ENCODE measurements at places on chromosomes 4 and X.

DNA sequence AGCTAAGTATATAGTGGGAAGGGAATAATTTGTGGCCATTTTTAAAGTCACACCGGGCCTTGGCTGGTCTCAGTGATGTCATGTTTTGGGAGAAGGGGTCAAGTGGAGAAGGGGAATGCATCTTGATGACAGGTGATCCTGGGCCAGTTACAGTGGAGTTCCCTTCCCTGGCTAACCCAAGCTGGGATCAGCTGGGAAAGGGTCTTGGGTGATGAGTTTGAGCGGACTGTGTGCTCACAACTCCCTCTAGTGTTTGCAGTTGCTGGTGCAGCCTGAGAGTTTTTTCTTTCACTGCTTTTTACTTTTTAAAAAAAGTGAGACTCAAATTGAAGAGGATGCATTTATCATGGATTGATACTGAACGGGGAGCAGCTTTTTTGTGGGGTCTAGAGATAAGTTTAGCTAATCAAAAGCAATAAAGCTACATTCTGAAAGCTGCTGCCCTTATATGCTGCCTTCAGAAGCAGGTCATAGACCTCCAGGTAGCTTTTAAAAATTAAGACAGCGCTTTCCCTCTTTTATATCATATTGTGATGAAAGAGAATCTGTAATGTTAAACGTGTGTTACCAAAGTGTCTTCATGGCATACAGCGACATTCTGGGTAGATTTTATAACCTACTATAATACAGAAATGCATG, 164.7 kb downstream of the DCLK2 start:
- peak; percentile 43 for DNase-seq

DNA sequence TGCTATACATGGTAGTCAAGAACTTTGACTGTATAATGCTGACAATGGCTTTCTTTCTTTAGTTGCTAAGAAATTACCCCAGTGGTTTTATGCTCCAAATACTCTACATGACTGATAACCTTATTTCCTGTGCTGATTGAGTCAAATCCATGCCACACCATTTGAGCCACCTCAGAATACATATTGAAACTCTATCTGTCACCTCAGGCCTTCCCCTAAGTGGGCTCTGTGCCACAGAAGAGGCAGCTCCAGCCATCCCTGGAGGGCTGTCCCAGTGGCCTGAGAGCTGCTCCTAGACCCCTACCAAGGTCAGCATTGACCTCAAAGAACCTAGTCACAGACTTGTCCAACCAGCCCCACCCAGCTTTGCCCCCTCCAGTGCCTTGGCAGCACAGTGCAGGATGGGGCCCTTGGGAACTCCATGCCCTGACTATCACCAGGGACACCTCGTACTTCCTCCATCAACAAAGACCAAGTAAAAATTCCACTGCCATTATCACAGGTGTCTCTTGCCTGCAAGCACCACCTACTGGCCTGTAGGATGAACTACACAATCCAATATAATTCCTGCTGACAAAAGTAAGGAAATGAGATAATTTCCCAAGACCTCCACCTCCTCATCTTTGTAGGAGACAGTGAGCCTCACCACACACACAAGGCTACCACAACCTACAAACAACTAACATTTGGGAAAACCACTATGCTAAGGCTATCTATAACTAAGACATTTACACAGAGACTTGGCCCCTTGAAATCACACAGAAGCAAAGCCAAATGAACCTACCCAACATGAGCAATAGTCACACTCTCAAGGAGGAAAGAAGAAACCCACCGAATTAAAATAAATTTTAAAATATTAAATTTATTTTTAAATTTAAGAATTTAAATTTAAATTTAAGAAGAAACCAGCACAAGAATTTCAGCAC, 239.9 kb downstream of the NKX6-1 start:
- peak; percentile 35 for DNase-seq

DNA sequence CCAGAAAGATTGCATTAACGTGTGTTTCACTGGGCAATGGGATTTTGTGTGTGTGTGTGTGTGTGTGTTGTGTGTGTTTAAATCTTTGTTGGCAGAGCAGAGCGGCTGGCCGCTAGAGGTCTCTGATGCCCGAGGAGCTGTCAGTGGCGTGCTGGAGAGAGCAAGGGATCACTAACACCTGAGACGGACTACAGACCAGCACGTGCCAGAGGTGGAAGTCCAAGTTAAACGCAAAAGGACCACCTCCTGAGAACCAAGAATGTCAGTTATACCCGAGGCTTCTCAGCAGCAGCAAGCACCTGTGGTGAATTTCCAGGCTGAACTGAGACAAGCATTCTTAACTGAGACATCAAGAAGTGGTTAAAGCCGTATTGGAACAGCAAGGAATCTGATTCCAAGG, 9.0 kb upstream of the SLC25A14 start:
- DNase-seq: peak; percentile 39

DNA sequence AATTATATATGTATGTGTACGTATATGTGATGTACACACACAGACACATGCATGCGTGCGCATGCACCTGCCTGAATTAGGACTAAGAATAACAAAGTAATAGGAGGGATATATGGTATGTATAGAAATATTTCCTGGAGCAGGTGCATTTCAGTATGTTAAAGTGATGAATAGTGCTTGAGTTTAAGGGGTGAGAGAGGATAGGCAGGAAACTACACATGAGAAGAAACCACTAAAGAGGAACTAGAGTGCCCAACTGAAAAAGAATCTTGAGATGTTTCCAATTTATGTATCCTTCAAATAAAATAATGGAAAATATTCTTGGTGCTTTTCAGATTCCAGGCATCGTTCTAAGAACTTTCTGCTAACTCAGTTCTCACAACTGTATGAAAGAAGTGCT, 52.6 kb upstream of the UNC5C start:
- no peak for DNase-seq

GRCh38 chr4:121877041-121877773, 6.9 kb upstream of the BBS7 start:
- no peak for DNase-seq

DNA sequence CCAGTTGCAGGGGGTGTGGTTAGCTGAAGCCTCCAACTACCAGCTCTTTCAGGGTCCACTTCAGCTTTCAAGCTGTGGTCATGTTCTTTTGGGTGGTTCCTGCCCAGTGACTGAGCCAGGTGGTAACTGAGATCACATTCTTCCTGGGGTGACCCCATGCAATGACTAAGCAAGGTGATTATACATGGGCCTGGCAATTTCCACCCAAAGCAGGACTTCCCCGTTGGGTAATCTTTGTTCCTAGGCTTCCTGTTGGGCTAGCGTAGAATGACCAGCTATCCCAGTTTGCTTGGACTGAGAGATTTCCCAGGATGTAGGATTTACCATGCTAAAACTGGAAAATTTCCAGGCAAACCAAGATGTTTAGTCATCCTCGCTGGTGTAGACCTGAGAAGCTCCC, 18.4 kb upstream of the MAGEB17 start:
- DNase-seq: no peak

GRCh38 chr4:88919056-88919455, 137.9 kb downstream of the FAM13A start:
- DNase-seq: no peak

GRCh38 chr4:159369256-159369655, 266.4 kb downstream of the RAPGEF2 start:
- DNase-seq: no peak

Measured in AG10803 (cell line).